ENCODE measurements at places on chromosomes 2 and 18.

DNA sequence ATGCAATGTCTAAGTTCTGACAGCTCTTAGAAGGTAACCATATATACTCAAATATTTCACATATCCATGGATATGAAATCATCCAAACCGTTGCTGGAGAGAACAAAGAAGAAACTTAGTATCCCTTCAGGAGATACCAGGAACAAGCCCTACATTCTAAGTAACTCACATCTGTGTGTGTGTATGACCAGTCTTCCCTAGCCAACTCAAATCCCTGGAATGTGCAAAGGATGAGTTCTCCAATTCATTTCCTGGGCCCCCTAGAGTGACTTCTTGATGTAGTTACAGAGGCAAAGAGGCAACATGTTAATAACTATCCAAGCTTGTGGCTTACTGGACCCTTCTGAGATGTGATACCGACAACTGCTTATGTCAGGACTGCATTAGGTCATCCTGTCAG, 20.1 kb downstream of the TPGS2 start:
- DNase-seq: no peak

GRCh38 chr2:171787333-171788072, 100.2 kb downstream of the DYNC1I2 start:
- DNase-seq: no peak

DNA sequence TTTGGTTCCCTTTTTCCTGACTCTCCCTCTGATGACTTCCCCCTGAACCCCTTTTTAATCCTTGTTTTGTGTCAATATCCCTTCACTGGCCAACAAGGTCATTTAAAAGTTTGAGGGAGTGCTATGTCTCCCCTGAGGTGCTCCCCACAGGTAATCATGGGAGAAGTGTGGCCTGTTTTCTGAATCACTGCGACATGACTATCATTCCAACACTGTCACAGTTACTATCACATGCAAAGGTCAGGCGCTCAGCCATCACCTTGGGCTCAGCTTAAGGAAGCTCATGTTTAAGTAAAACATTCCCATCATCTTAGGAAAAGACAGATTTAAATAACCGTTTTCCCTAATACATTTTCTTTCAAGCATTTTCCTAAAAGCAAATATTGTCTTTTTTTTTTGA, 20.9 kb upstream of the ACAA2 start:
- DNase-seq: no peak

GRCh38 chr2:239997686-239998409, 27.3 kb downstream of the NDUFA10 start:
- DNase-seq: no peak

GRCh38 chr2:43541165-43541564, 54.7 kb downstream of the THADA start:
- no peak for DNase-seq

GRCh38 chr2:105744909-105745853, at the start of gene NCK2:
NCK2 (plus strand) TSS chr2:105744912; CDS start chr2:105855064, 110,152 bp downstream.
- peak; percentile 34 for DNase-seq

GRCh38 chr2:98761267-98761781, 30.4 kb upstream of the MGAT4A start:
- DNase-seq: no peak

DNA sequence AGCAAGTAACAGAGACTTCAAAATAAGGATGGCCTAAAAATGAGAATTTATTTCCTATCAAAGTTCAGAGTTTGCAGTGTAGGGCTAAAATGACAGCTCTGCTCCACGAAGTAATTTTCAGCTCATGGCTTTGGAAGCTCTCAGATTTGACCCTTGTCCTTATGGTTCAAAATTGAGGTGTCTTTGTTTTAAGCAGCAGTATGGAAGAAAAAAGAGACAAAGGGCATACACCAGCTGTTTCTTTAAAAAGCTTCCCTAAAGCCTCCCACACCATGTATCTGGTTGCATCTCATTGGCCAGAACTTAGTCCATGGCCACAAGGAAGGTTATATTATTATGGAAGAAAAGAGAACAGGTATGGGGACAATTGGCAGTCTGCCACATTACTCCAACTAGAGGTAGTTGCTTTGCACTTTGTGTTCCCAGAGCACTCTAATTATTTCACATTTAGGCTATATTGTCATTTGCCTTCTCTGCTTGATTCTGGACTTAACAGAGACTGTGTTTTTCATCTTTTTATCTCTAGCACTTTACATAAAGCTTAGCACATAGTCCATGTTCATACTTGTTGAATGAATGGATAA, 180.4 kb downstream of the MCFD2 start:
- no peak for DNase-seq

GRCh38 chr2:55014962-55015939, 35.0 kb downstream of the RTN4 start:
- peak; percentile 65 for DNase-seq

- no peak for DNase-seq
Measured at GRCh38 chr2:19352946-19353720, 5.3 kb downstream of the OSR1 start.

DNA sequence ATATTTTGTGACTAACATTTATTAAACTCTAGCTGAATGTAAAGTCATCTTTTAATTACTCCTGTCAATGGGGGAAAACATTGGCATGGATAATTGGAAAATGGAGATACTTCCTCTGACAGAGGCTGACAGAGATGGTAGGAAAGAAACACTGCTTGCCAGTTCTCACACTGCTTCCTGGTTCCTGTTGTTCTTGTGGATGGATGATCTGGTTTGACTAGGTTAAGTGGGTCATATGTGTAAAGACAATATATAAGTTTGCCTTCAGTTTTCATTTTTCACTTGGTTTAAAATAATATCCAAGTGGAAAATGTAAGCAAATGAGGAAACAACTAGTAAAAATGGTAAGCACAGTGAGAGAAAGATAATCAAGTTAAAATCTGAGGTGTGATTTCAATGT, 188.8 kb upstream of the CWC22 start:
- DNase-seq: no peak

GRCh38 chr18:58536534-58537271, 92.2 kb downstream of the ALPK2 start:
- no peak for DNase-seq

DNA sequence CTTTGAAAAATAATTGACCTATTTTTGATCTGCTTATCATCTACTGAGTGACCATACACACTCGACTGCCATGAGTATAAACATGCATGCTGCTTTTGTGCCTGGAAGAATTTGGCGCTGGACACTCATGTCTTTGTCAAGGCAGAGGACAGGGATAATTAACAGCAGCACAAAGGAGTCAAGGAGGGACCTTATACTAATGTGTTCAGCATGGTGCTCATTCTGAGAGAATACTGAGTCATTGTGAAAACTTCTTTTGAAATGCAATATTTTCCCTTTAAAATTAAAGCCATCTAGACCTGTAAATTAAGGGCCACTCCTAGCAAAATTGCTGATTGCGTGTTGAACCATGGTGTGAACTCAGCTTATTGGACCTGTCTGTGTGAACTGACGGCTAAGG, 116.3 kb downstream of the ZNF532 start:
- DNase-seq: no peak

Data from HuH-7 (cell line).